ENCODE measurements at places on chromosomes 4 and X.

DNA sequence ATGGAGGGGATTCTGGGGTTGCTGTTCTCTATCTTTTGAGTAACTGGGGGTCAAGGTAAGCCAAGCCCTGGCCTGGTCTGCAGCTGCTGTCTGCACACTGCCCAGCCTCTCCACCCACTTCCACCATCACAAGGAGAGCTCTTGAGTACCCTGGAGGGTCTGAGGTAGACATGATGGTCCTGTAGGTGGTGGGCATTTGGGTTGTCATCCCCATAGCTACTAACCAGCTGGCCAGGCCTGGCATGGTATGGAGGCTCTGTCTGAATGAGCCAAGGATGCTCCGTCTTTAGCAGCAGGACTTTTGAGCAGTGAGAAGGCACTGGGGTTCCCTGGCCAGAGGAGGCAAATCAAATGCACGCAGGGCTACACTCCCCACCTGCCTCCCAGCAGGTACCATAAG is 82.7 kb downstream of the NHSL2 start:
- no peak for DNase-seq

DNA sequence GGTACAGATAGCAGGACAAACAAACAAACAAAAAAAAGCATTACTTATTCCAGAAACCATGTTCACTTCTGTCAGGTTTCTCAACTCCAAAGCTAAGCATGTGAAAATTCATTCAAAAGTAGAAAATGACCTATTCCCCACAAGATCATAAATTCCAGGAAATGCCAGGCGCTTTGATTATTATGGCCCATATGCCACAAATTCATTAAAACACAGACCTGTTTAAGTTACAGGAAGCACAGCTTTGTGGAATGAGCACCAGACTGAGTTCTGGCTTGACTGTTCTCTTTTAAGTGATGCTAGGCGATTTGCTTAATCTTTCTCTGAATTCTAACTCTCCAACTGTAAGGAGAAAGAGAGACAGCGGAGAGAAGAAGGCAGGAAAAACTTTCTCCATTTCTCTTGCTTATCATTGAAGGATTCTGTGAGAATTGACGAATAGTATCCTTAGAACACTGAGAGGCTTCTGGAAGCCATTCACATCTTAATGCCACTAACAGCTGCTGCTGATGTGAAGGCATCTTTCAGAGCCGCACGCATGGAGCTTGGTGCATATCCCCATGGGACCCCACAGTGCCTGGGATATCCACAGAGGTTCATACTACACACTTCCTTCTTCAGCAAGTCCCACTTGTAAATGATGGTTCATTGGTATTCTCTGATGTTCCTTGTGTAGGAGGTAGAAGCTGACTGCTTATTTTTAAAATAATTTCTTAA is 138.0 kb downstream of the ZNF674 start:
- no peak for DNase-seq

DNA sequence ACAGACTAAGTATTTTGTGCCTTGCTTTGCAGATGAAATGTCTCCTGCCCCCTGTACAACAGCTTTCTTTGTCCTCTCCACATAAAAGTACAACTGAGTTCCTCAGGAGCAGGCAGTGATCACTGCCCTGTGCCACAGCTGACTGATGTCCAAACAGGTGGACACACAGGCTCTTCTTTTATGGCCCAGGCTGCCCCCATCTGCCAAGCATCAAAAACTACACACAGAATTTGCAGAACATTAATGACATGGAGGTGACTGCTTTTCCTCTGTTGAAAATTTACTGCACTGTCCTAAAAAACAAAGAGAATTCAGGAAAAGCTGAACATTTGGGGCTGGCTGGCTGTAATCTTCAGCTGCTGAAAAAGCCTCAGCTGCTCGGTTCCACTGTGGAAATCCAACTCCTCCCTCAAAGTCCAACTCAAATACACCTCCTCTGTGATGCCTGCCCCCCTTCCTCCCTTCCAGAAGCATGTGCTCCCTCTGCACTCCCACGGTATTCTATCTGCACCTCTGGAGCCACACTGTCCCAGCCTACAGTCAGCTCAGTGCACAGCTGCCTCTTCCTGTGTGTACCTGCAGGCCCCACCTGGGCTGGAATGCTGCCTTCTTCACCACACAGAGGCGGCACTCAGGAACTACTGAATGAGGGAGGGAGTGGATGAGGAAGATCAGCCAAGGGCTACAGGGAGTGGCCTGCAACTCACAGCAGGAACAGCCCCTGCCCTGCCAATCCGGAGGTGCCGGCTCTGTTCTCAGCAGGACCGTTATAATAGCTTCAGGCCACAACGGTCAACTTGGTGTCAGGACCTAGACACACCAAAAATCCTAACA is 10.3 kb downstream of the AFAP1 start:
- no peak for DNase-seq

GRCh38 chr4:123102897-123103471 is 180.6 kb upstream of the NUDT6 start:
- peak; percentile 23 for DNase-seq

DNA sequence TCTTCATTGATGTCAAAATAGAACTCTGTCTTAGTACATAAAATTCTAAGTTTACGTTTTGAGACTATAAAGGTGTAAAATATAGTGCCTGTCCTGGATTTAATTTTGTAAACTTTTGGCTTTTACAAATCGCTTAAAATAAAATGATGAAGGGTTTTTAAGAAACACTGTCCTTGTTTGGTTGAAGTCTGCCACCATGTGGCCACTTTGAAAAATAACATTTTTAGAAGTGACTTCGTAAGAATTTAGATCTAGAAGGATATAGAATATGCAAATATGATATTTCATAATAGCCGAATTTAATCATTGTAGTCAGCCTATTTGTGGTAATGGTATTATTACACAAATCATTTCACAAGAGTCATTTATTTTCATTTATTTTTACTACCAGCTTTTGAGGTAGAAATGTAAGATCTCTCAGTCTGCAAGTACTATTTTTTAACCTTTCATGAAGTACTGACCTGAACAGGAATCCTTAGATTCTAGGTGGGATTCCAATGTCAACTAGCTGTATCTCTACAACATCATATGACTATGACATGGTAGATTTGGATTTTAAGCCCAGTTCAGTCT is 31.0 kb upstream of the FAT4 start:
- peak; percentile 2 for DNase-seq

- DNase-seq = no peak
Measured at GRCh38 chr4:1206299-1207156, 34.1 kb upstream of the SPON2 start.

GRCh38 chr4:96052827-96053226 is 212.9 kb downstream of the PDHA2 start:
- DNase-seq = no peak

GRCh38 chrX:132442691-132443090 is 46.1 kb downstream of the MBNL3 start:
- no peak for DNase-seq
